ENCODE measurements at places on chromosomes 12 and 14.

DNA sequence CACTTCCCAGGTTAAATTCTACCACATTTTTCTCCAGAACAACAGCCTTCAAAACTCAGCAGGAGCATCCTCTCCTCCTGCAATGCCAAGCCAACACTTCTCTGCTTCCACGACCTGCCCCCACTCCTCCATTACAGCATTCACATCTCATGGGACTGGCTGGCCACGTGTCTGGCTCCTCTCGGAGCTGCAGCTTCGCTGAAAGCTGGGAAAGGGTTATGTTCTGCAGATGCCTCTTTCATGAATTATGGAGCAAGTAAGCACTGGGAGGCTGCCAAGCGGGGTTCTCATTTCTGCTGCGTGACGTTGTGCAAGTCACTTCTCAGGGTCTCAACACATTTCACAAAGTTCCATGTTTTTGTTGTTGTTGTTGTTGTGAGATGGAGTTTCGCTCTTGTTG, 142.2 kb upstream of the RFLNA start:
- no peak for DNase-seq

- no peak for DNase-seq
Observed at GRCh38 chr12:104825408-104825807, 132.7 kb downstream of the SLC41A2 start.

DNA sequence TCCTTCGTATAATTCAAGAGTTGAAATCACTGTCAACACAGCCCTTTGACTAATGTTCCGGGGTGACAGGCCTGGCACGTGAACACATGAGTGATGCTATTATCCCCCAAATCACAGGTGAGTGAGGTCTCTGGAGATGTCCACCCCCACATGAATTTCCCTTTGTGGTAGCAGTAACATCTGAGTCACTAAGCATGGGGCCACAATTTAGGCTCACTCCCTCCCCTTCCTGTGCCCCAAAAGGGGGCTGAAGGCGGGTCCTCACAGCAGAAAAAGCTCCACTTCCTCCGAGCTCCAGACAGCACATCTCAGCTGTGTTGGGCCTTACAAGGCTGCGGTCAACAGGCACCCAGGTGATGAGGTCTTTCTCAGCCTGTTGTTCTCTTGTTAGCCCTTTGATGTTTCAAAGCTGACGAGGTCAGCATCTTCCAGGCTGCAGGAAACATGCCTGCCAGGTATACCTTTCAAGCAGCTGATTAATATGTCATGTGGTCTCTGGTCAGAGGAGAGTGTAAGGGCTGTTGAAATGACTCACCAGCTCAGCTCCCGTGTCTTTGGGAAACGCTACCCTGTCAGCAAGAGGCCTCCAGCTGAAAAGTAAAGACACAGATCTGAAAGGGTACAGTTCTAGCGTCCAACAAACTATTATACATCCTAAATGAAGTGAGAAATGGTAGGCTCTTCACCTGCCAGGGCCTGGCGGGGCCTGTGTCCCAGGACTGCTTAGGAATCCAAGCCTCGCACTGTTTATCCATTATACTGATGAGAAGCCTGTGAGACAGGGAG, 107.3 kb downstream of the ZFP36L1 start:
- no peak for DNase-seq

DNA sequence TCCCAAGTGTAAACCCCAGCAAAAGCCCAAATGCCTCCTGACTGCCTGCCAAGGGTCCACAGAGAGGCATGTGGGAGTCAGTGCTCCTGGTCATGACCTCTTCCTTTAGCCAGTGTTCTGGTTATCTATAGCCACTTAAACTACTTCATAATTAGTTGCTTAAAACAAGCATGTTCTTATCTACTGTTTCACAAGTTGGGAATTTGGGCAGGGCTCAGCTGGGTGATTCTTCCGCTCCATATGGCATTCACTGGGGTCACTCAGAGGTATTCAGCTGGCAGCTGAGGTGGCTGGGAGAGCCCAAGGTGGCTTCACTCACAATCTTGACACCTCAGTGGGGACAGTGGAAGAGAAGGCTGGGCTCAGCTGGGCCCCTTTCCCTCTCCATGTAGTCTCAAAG, 184.0 kb upstream of the RGS6 start:
- DNase-seq, result no peak

DNA sequence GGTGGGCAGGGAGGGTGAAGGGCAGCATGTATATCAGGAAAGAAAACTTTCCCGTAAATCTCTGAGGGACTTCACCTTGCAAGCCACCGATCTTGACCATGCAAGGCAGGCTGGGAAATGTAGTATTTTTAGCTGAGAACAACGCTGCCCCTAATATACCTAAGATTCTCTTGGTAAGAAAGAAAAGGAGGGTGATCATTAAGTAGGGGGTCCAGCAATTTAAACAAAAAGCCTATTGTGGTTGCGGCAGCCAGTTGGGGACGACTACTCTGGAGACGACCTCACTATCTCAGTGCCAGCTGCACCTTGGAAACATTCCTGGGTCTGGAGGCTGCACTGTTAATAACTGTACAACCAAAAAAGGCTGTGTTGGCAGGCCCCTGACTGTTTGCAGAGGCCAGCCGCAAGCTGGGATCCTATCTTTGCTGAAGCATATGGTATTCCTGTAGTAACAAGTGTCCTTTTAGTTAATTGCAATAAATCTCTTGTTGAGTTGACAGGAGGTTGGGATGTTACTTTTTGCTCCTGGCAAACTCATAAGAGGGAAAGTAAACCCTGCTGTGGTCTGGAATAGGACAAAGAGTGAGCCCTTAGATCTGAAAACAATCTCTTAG, 6.4 kb downstream of the APOLD1 start:
- no peak for DNase-seq

All from HS-27A (cell line).